ENCODE measurements at places on chromosomes 6 and 20.

- no peak for DNase-seq
Observed at GRCh38 chr6:140977403-140977802, 1155.3 kb upstream of the GJE1 start.

DNA sequence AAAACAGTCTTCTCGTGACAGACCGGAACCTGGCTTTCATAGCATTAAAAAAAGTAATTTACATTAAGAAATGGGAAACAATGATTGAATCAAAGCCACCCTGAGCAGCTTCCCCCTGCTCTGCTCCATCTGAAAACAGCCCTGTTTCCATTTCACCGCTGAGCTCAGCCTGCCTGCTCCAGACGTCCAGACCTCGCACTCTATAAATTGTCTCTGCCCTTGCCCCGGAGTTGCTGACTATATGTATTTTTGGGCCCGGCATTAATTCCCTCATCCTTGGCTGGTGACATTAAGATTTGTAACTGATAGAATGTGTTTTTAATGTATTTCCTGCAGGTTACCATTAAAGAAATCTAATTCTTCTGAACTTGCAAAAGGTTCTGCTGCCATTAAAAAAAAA lies 22.7 kb upstream of the TCP11 start:
- no peak for DNase-seq

GRCh38 chr6:142952614-142953013 lies 7.6 kb upstream of the HIVEP2 start:
- DNase-seq, result peak; percentile 61

GRCh38 chr6:169189182-169189581 lies 64.5 kb downstream of the THBS2 start:
- DNase-seq, result no peak

GRCh38 chr6:110738899-110739365 lies 76.3 kb downstream of the CDK19 start:
- DNase-seq, result peak; percentile 92

- no peak for DNase-seq
Observed at GRCh38 chr6:27471365-27472115, 1.4 kb downstream of the ZNF184 start.

GRCh38 chr6:112270756-112271155 lies 16.4 kb upstream of the LAMA4 start:
- no peak for DNase-seq

DNA sequence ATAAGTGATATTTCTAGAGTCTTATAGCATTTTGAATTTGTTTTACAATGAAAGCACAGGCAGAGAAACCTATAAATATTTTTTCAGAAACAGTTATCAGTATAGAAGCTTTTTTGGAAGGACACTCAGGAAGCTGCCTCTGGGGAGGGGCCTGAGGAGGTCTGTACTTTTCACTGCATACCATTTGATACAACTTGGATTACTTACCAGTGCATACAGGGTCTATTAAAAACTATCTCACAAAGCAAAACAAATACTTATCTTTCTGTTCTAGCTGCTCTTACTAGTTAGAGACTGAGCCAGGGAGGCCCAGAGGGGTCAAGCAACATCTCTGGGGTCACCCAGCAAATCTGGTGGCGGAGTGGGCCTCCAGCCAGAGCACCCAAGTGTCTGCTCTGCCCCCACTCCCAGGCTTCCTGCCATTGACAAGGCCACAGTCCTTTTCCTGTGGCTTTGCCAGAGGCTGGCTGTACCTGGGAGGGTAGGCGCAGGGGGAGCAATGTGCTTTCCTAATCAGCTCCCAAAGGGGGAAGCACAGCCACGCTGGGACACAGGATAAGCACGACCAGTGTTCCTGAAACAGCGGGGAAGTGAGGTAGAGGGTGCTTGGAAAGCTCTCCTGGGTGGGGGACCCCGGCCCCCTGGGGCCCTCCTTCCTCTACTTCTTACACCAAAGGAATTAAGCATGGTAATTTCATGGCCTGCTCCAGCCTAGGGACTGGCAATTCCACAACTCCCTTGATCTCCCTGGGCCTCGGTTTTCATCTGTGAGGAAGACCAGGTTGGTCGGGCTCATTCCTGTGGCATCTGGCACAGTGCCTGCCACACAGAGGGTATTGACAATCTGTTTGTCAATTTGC lies 7.8 kb downstream of the TCF15 start:
- DNase-seq, result no peak

DNA sequence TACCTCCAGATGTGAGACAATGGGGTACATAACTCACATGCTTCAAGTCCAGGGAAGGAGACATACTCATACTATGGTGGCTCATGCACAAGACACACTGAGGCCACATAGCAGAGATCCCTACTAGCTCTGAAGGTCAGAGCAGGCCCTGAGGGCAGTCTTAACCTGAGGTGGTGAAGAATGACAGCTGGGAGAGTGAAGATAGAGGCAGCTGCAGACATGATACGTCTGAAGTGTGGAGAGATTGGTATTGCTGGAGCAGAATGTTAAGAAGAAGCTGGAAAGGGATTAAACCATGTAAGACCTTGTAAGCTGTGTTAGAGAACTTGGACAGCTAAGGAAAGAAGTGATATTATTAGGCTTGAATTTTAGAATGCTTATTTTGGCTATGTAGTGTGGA lies 32.9 kb downstream of the PGM3 start:
- no peak for DNase-seq

DNA sequence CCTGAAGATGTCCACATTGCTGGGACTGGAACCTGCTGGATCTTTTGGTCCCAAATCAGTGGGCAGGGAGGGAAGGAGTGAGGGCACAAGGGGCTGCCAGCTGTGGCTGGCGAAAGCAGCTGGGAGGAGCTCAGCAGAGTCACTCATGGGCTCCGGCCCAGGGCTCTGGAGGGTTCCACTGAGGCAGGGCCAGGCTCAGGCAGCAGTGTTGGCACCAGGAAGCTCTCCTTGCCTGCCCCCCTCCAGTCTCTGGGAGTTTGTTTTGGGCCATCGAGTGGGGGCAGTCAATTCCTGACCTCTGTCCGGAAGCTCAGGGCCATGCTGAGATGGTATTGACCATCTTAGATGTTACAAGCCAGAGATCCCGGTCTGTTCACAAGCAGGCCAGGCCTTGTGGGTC lies 39.1 kb upstream of the IRF4 start:
- DNase-seq, result no peak

- no peak for DNase-seq
Observed at GRCh38 chr20:10784554-10785183, 110.9 kb upstream of the JAG1 start.

DNA sequence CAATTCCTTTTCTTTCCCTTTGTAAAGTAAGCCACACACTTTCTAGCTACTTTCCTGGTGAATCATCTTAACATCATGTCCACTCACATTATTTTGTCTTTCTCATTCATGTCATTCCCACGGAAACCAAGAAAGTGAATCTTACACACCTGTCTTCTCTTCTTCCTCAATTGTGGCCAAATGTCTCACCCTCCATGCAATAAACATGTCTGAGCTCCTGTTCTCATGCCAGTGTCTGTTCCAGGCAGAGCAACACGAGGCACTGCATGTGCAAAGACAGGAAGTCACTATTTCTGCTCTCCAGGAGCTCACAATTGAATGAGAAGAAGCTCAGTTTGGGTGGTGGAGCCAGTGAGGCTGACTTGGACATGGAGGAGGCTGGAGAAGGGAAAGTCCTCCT lies 29.0 kb upstream of the TMEM244 start:
- DNase-seq, result peak; percentile 60

DNA sequence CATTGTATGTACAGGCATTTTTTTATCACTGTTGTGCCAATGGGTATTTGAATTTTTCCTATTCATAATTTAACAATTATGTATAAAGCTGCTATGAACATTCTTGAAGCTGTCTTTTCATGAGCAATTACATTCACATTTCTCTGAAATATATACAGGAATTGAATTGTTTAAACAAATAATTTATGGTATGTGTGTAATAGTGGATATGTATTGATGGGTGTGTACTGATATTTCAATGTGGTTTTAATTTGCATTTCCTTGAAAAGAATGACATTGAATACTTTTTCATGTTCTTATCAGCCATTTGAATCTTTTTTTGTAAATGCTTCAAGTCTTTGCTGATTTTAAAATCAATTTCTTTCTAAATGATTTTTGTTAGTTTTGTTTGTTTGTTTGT lies 629.4 kb upstream of the FLRT3 start:
- DNase-seq, result no peak

DNA sequence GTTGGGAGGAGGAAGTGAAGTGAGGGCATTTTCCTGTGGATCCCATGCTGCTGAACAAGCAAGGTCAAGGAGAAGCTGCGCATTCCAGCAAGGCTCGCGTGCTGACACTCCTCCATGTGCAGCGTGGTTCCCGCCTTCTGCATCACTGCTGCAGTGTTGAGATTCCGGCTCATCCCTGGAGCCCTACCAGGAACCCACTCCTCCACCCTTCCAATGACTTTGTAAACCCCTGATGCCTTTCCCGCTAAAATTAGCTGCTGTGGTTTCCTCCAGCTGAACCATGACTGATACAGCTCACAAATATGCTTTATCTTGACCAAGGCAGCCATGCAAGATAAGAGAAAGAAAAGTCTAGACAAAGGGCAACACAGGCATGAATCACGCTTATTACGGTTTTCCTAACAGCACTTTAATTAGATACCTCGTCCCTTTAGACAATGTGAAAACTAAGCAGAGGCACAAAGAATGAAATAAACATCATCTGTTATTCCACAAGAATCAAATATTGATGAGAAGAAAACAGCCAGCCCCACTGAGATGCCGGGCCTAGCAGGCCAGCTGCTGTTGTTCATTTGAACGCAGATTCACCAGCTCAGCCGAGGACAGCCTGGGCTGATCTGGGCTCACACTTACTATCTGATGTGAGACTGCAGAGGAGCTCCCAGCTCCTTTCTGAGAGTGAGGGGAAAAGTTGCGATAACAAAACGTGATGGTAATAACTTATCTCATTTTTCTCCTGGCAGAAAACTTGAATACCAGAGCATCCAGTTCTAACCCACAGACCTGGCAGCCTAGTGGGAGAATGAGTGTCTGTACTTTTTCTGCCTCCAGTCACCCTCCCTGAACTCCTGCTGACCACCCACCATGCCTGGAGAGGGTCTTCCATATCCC lies 14.2 kb upstream of the BNIP5 start:
- DNase-seq, result no peak

GRCh38 chr20:38434301-38434741 lies 807 bp downstream of the SNHG17 start:
- DNase-seq, result peak; percentile 37

- no peak for DNase-seq
Observed at GRCh38 chr20:44143936-44144335, 43.1 kb downstream of the JPH2 start.

- DNase-seq, result no peak
Observed at GRCh38 chr6:75620381-75621304, 19.0 kb downstream of the SENP6 start.

DNA sequence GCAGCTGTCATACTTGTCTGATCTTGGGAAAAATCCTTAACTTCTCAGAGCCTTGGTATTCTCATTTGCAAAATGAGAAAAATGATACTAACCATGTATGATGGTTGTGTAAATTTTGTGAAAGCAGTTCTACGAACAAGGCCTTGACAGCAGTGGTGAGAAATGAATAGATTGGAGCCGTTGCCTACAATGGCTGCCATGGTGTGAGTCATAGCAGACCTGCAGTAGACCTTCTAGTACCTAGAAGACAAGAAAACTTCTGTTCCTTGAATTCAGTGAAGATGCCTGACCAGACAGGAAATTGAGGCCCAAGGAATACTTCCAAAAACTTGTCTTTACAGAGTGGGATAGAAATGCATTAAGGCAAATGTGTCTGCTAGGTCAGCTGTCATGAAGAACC lies 338.9 kb downstream of the QKI start:
- no peak for DNase-seq

DNA sequence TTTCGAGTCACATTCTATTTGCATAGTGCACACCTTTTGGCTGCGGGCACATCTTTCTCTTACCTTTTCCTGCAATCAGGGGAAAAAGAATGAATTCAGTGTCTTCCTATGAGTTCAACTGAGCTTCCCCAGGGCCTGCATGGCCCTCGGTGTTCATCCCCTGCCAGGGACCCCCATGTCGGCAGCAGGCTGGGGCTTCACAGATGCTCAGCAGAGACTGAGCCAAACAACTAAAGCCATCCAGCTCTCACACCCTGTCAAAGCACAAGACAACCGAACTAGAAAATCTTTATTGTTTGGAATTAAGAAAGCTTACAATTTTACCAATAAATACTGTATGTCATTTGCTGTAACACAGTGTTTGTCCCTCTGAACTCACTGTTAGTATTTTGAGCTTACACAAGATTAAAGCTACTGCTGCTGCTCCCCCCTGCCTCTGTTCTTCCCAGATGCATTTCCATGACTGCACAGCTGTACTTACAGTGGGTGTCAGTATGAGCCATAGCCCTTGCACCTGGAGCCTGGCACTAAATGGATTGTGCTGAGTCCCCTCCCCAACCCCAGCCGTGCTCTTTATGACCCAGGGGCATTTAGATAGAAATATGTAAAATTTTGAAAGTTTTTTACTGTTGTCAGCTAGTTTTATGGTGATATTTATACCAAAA lies 205.8 kb downstream of the TMEM242 start:
- no peak for DNase-seq

GRCh38 chr6:132964101-132964867 lies 149.9 kb downstream of the RPS12 start:
- DNase-seq, result no peak

DNA sequence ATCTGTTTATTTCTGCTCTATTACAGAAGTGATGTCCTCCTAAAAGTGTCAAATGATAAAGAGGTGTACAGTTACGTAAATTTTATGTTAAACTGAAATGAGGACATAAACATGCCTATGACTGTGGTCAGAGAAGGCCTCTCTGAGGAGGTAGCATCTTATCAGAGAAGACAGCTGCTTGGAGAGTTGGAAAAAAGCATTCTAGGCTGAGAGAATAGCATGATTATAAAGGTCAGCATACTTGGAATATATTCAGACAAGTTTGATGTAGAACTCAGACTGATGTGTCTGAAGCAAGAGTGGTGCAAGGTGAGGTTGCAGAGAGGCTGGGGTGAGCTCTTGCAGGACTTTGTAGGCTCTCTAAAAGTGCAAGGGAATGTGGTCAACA lies 3.1 kb upstream of the PCNA start:
- no peak for DNase-seq

- no peak for DNase-seq
Observed at GRCh38 chr6:125365230-125365629, 63.5 kb upstream of the HDDC2 start.
